ENCODE measurements at places on chromosomes 2 and 18.

DNA sequence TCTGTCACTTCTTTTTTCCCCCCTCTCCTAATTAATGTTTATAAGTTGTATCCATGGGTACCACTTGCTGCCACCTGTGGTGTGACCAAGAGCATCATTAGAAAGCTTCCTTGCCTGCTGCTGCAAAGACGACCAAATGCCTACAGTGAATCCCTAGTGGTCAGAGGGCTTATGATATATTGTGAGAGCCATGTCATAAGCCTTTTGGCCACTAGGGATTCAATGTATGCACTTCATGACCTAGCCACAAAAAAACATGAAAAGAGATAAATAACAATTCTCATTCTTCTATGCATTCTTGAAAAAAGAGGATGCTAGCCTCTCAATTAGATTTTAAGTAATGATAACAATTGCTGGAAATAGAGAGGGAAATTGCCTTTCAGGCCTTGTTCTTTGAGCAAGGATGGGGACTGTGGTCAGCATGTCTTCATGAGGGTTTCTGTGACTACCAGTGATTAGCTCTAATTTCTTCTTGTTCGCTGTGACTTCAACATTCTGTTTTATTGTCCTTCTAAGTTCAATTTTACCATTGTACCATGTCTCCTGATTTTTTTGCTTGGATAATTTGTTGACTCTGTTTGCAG is 435.3 kb downstream of the TGIF1 start:
- DNase-seq = no peak

GRCh38 chr2:71821856-71822255 is 325.8 kb downstream of the CYP26B1 start:
- no peak for DNase-seq

DNA sequence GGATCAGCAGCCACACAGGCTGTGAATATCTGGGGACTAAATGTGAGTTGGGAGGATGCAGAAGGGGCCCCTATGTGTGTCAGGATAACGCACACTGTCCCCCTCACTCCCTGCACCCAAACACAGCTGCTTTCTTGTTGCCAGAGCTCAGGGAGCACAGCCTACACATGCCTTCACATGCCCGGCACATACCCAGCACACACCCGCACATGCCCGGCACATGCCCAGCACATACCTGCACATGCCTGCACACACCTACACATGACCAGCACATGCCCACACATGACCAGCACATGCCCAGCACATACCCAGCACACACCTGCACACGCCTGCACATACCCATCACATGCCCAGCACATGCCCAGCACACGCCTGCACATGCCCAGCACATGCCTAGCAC is 75.6 kb downstream of the TPO start:
- no peak for DNase-seq

DNA sequence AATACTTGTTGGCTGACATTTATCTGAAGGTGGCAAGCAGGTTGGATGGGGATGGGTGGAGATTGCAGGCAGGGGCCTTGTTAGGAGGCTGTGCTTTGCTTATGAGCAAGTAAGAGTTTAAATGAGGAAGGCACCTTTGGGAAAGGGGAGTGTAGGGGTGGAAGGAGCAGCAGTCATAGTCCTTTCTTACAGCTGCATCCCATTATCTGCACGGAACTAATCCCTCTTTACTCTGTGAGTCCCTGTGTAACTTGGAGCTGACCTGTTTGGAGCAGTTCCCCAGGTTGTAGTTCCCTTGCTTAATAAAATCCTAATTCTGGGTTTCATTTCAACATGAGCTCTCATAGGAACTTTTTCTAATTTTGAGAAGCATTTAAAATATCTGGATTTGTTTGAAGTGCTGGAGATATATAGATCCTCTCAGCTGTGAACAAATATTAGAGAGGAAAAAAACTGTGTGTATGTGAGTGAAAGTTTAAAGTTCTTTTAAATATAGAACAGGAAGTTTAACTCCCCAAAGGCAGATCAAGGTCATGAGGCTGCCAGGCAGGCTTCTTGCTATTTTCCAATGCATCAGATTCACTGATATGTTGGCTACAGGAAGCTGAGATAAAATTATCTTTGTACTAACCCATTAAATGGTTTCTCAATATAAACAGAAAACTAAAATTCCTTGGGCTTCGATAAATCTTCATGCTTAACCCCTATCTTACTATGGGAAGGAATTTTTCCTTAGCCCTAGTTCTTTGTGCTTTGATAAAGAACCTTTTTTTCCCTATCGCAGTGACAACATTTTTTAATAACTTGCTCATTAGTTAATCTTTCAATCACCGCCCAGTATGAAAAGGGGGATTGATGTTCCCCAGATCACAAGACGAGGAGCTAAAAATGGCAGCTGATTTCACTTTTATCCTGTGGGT is 104.6 kb upstream of the EML6 start:
- DNase-seq = no peak

DNA sequence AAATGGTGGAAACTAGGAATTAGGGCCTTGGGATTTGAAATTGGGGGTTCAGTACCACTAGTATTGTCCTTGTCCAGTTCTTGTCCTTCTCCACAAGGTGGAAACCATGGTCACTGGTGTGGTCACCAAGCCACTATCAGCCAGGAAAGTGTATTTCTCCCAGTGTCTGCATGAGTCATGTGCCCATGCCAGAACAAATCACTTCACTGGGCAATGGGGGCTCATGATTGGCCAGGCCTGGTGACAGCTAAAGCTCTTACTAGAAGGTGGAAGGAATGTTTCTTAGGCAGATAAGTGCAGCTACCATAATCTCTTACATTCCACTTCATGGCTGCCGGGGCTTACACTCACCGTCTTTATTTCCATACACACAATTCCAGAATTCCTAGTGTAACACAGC is 124.8 kb upstream of the TACR1 start:
- DNase-seq = no peak

- no peak for DNase-seq
Measured at GRCh38 chr2:149068996-149069888, 30.7 kb downstream of the LYPD6B start.

DNA sequence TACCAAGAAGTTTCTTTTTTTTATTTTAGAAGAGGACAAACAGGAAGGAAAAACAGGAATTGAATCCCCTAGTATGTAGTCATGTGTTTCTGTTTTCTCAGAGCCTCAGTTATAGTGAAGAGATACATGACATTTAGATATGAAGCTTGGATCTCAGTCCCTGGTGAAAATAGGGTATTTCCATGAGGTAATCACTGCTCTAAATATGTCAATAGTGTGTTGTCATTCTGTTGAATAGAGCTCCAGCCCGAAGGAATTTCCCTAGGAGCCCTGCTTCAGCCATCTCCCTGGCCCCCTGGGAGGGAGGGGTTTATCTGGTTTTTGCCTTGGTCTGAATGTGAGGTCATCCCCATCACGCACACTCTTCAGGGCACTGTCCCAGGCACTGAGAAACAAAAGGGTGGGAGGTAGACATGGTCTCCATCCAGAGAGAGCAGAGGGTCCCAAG is 47.1 kb upstream of the REL start:
- no peak for DNase-seq

DNA sequence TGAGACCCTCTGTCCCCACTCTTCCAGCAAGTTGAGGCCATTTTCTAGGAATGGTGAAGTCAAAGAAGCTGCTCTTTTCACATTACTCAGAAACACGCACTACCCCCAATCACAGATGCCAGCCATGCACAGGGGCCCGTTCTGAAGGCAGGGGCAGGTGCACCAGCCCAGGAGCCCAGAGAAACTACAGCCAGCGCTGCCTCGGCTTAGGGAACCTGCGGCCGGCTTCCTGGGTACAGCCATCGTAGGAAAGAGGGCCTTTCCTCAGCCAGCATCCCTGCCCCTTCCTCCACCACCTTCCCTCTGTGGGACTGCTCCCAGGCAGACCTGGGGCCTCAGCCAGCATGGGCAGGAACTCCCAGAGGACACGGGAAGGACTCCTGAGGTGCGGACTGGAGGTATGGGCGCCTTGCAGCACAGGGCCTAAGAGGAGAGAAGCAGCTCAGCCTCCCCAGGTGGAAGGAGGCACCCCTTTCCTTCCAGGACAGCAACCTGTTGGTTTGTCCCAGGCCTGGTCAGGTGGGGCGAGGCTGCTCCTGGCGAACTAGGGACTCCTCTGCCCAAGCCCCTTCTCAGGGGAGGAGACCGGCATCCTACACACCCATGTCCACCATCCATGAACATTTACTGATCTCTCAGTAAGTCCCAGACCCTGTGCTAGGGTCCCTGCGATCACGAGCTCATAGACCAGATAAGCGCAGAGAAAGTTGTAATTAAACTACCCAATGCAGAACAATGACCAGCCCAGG is 99.0 kb upstream of the ID2 start:
- DNase-seq = no peak

DNA sequence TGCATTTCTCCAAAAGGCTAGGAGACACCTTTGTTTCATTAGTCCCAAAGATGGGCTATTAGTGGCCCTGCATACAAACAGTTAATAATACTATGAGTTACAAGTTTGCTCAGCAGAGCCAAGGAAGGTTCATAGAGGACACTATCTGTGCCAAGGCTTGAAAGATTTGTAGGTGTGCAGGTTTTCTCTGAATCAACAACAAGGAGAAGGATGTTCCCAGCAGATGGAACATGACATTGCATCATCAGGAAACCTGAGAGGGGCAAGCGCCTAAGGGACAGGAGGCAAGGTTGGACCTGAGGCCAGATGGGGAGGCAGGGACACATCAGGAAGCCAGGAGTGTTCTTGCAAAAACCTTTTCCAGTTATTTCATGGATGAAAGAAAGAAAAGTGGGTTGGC is 35.4 kb upstream of the STK17B start:
- DNase-seq = no peak

DNA sequence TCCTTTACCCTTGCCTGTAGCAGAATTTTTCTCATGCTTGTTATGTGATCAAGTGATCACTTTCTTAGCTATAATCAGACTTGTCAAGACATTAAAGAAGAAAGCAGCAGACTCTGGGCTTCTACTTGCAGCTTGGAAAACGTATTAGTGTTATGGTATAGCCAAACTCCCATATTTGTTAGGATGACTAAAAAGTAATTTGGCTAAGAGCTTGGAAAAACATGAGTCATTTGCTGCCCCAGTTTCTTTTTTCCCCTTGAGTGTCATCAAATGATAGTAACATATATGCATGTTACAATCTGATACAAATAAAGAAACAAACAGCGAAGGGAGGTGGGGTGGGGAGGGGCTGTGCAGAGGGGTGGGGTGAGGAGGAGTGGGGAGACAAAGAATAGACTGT is 155.5 kb downstream of the IKZF2 start:
- no peak for DNase-seq

DNA sequence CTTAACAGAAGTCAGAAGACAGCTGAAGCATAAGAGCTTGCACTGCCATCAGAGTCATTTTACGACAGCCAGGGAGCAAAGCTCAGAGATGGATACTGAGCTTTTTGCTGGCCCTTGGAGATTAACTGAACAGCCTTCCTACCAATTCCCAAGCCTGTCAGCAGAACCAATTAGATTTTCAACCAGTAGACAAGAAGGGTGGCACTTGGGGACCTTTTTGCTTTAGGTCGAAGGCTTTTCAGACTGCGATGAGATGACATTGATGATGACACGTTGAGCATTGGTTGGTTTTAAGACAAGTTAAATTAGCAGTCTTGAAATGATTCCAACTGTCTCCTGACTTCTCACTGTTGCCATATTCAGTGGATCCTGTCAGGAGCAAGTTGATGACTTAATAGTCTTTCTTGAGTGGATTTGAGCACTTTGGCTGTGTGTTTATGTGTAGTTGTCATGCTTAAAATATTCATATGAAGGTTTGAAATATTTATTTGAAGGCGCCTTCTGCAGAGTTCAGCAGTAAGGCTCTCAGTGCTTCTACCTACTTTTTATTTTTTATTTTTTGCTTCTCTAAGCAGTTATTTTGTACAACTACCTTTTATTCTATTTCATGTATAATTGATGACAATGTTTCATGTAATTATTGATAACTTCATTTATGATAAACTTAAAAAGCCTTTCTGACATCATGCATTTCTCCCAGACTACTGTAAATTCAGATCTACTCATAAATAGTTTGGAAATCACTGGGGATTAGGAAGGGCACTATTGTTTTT is 256.7 kb downstream of the CAMKMT start:
- DNase-seq = no peak

DNA sequence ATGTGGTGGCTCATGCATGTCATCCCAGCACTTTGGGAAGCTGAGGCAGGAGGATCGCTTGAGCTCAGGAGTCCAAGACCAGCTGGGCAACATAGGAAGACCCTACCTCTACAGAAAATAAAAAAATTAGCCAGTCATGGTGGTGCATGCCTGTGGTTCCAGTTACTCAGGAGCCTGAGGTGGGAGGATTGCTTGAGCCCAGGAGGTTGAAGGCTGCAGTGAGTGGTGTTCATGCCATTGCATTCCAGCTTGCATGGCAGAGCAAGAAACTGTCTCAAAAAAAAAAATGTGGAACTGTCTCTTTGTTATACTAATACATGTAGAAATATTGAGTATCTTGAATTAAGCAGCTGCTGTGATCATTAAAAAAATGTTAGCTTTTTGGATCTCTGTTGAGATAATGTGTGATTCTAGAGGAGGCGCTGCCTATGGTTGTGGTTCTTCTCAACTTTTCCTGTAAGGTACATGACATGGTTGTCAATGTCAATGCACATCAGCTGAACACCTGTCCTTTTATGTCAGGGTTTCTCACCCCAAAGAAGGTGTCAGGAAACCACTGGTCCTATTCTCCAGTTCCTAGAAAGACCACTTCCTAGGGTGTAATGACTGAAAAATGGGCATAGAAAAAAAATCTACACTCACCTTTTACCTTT is 34.7 kb upstream of the IL1RL1 start:
- no peak for DNase-seq

GRCh38 chr2:70842401-70842800 is 6.8 kb upstream of the CD207 start:
- DNase-seq = no peak

DNA sequence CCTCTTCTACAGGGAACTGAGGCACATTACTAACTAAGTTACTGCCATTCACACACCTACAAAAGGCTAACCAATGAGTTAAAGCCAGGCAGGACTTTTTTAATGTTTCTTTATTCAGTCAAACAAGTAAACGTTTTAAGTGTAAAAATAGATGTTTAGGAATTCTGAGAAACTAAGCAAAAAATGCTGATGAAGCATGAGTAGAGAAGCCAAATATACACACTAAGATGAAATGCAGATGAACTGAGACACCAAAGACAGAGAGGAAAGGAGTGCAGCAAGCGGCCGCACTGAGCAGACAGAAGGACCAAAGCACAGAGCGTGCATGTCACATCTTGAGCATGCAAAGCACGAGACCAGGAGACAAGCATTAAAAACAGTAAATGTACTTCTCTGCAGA is 17.9 kb downstream of the L3MBTL4 start:
- no peak for DNase-seq

- no peak for DNase-seq
Measured at GRCh38 chr2:173346035-173346434, 8.6 kb upstream of the CDCA7 start.

GRCh38 chr2:142866426-142866825 is 11.0 kb upstream of the KYNU start:
- DNase-seq = no peak

- DNase-seq = no peak
Measured at GRCh38 chr18:44961288-44961995, 280.8 kb downstream of the SETBP1 start.

Measured in GM12892 (cell line).